ENCODE measurements at places on chromosomes 3 and 15.

- DNase-seq = no peak
Observed at GRCh38 chr15:64954395-64954794, 35.3 kb downstream of the SPG21 start.

- DNase-seq = no peak
Observed at GRCh38 chr3:73144276-73144675, 82.8 kb downstream of the EBLN2 start.

- DNase-seq = no peak
Observed at GRCh38 chr3:126773783-126774182, 69.7 kb downstream of the CHCHD6 start.

DNA sequence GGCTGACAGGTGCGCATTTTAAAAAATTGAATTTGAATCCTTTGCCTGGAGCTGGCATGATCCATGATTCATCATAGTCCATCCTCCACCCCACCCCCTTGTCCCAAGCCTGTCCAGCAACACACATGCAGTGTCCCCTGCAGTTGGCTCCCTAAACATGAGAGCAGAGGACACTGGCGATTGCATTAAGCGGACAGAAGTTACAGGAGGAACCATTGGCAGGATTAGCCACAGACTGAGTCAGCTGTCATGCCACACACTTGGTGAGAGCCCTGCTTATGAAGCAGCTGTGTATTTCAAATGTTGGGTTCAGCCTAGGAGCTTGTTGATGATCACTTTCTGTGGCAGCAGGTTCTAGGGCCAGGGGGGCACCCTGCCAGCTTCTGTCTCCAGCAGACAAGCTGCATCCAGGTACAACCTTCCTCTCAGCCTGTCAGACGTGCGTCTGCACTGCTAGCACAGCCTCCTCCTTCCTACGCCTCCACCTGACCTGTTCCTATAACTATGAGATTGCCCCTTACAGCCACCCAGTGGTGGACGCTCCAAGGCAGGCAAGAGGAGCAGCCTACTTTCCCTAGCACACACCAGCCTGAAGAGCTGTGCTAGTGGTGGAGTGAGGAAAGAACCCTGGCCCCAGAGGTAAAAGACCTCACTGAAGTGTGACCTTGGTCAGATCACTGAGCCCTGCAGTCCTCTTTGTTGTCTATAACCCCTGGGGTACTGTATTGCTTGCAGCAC lies 121.9 kb downstream of the SLCO3A1 start:
- DNase-seq = no peak

GRCh38 chr3:173709026-173709425 lies 311.5 kb downstream of the NLGN1 start:
- no peak for DNase-seq

GRCh38 chr3:149848238-149848637 lies 35.2 kb downstream of the RNF13 start:
- no peak for DNase-seq

DNA sequence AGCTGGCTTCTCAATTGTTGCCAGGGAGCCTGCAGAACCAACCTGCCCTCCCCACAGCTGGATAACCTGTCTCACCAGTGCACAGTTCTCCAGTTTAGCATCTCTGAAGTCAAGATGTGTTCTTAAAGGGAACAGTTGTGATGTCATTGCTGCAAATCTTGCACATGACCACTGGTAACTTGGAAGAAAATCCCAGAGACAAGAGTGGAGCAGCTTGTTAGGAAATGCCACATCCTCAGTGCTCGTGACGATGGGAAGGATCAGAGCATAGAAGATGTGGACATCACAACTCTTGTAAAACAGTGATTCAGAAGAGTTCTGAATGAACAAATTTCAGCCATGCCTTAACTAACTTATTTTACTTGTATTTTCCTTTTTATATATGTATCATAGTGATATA lies 36.1 kb upstream of the LIMD1 start:
- no peak for DNase-seq

Measured in amygdala (tissue), 56 donors.